ENCODE measurements at places on chromosomes 13 and 19.

- DNase-seq: no peak
Observed at GRCh38 chr13:31236211-31236786, 36.5 kb downstream of the B3GLCT start.

DNA sequence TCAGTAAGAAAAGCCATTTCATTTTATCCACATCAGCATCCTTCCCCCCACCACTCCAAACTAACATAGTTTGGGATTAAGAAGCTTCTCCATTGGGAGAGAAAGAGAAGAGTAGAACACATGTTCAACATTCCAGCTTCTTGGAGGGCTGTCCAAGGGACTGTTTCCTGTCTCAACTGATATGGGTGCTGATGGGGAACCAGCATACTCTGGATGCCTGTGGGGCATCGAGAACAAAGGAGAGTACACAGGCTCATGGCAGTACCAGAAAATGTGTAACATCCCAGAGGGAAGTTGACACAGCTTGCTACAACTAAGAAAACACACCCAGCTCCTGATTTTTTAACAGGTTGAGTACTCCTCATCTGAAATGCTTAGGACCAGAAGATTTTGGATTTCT is 24.7 kb downstream of the SUCLA2 start:
- DNase-seq: no peak

DNA sequence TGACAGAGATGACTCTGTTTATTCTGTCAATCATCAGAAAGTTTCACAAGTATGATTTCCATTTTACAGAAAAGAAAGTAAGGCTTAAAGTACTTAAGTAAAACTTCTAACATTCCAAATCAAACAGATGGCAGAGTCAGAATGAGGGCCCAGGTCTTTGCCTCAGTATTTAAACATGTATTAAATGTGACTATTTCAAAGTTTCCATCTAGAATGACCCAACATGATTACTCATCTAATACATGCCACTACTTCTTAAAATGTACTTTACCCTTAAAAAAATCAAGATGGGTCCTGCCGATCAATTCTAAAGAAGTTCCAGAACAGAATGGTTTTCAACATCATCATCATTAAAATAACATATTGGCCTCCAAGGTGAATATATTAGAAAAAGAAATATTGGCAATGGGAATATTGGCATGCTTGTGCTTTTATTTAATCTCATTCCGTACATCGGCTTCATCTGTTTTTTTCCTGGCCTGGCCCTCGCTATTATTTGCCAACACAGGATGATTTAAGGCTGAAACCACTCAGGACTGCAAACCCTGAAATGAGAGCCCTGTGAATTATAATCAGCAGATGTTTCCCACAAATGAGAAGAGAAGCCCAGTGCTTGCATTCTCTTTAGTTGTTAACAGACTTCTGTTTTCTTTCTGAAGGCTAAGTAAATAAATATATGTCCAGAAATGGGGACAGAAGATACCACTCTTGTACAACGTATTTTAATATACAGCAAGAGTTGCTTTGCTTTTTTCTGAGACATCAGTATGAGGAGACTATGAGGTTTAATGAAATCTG is 340.0 kb downstream of the DNAJC15 start:
- no peak for DNase-seq

GRCh38 chr19:3263866-3264265 is 39.4 kb downstream of the CELF5 start:
- DNase-seq: no peak

- DNase-seq: no peak
Observed at GRCh38 chr19:1754018-1754635, 821 bp downstream of the ONECUT3 start.

All from GM12892 (cell line).